Right renal cortex interstitium (tissue), 3 donors: ENCODE measurements at places on chromosomes 16 and 17. TPM values are rescaled to one million over a fixed set of nuclear protein-coding genes. Genes with fewer than 3 reads are reported as not detected.

CHST5 gene
- polyA plus RNA-seq: 0.64 TPM

NPIPA3 gene
- polyA plus RNA-seq: 8.2 TPM

NOL11 gene
- 102 TPM for polyA plus RNA-seq

FBRS gene
- polyA plus RNA-seq: 40.1 TPM

RASD1 gene
- polyA plus RNA-seq: 0.80 TPM

LRRC75A gene
- polyA plus RNA-seq: 4.6 TPM

CDK3 gene
- polyA plus RNA-seq: 9.7 TPM

PDK2 gene
- 127 TPM for polyA plus RNA-seq

GRCh38 chr17:49285716-49286115 lies 55.1 kb upstream of the PHOSPHO1 start:
- no peak for DNase-seq

- DNase-seq: no peak
These were observed 52.8 kb downstream of the SOCS1 start for GRCh38 chr16:11203111-11203623.

DNA sequence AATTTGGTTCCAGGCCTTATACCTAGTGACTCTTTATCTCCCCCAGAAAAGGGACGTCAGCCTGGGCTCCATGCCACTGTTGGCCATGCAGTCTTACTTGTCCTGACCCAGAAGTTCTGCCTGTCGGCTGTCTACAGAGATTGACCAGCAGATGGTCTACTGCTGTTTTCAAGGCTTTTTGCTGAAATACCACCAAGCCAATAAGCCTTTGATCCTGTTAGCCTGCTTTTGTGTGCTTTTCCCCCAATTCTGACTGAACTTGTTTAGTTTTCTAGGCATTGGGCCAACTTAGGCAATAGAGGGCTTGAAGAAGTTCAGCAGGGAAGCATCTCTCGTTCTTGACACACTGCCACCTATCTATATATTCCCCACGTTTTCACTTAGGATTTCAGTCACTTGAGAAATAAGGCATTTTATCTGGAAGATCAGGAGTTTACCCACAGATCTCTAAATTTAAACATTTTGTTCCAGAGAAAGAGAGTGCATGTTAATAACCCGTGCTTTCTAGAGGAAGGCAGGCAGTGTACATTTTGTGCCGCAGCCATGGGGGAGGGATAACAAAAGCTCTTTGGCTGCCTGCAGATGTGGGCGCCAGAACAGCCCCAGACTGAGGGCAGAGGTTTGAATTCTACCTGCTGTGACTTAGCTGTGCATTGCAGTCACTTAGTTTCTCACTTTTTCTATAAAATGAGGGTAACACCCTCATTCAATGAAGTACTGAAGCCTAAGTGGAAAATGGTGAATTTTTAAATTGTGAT lies 12.3 kb upstream of the CARMIL2 start:
- no peak for DNase-seq

- no peak for DNase-seq
These were observed 10.9 kb downstream of the KRT37 start for GRCh38 chr17:41413353-41413957.

GRCh38 chr17:53765129-53765528 lies 57.6 kb upstream of the KIF2B start:
- no peak for DNase-seq

- no peak for DNase-seq
These were observed 5.3 kb downstream of the TRPV1 start for GRCh38 chr17:3603870-3604259.

GRCh38 chr17:83081684-83082201 lies 2.3 kb downstream of the METRNL start:
- no peak for DNase-seq

- DNase-seq: no peak
These were observed 158.5 kb upstream of the RPH3AL start for GRCh38 chr17:511001-511698.

- DNase-seq: no peak
These were observed 40.9 kb upstream of the JPH3 start for GRCh38 chr16:87561200-87562105.

DNA sequence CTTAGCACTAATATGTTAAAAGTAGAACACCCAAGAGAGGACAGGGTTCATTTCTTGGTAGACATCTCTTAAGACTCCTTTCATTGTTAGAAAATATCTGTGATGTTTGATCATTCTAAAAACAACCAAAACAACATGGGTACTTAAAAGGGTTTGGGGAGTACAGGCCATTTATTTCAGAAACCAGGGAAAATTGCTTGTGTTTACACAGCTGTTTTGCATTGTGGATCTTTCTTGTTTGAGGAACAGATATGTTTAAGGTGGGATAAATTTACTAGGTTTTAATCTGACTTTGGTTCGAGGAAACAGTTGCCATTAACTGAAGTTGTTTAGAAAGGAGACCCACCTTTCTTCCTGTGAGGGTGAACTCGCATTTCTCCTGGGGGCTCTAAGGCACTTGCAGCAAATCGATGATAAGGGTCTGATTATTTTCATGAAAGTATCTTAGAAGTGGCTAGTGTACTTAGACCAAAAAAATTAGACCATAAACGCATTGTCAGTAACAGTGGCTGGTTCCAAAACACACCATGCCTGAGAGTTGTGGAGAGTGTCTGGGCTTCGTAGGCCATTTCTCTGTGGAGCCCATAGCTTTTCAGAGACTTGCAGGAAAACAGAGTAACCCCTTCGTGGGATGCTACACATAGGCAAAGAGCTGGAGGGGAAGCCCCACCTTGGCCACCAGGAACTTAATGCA lies 17.6 kb downstream of the CLUAP1 start:
- DNase-seq: no peak

GRCh38 chr16:27952811-27953210 lies 110.7 kb downstream of the GSG1L start:
- no peak for DNase-seq

DNA sequence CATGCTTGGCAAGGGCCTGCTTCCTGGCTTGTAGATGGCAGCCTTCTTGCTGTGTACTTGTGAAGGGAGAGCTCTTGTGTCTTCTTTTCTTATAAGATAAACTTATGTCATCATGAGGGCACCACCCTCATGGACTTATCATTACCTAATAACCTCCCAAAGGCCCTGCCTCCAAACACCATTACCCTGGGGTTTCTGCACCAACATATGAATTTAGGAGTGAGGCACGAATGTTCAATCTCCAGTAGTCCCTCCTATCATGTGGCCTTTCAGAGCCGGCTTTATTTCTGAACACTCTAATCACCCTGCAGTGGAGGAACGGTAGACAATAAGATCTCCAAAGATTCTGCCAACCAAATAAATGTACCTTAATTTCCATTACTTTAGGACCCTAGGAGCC lies 144.3 kb downstream of the ABCC12 start:
- DNase-seq: no peak

DNA sequence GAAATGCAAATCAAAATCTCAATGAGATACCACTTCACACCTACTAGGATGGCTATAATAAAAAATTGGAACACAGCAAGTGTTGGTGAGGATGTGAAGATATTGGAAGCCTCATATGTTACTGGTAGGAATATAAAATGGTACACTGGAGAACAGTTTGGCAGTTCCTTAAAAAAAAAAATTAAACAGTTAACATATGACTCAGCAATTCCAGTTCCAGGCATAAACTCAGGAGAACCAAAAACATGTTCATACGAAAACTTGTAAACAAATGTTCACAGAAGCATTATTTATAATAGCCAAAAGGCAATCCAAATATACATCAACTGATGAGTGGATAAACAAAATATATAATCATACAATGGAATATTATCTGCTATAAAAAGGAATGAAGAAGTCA lies 28.2 kb downstream of the ZNF652 start:
- no peak for DNase-seq

GRCh38 chr17:73283841-73284282 lies 22.2 kb upstream of the CPSF4L start:
- no peak for DNase-seq

- no peak for DNase-seq
These were observed 140.7 kb downstream of the PRKCB start for GRCh38 chr16:23976524-23976923.

GRCh38 chr16:67197704-67198103 lies 1.2 kb upstream of the ELMO3 start:
- no peak for DNase-seq

DNA sequence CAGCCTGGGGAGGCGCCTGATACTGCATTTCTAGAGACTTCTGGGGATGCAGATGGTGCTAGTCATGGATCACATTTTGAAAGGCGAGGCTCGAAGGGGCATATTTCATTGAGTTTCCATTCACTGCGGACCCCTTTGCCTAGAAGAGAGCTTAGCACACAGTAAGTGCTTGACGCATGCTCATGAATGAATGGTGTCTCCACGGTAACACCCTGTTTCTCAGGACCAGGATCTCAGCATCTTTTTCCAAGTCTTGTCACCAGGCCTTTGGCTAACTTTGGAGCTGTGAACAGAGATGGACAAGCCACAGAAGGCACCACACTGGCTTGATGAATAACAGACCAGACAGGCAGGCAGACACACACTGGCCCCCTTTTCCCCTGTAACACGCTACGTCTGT lies 151.3 kb downstream of the FOXL1 start:
- DNase-seq: no peak
